ENCODE measurements at places on chromosomes 11 and 22.

GRCh38 chr22:19816372-19817119, 38.1 kb downstream of the GNB1L start:
- DNase-seq: no peak

- no peak for DNase-seq
These were observed 7.8 kb downstream of the TTC38 start for GRCh38 chr22:46275455-46276122.

DNA sequence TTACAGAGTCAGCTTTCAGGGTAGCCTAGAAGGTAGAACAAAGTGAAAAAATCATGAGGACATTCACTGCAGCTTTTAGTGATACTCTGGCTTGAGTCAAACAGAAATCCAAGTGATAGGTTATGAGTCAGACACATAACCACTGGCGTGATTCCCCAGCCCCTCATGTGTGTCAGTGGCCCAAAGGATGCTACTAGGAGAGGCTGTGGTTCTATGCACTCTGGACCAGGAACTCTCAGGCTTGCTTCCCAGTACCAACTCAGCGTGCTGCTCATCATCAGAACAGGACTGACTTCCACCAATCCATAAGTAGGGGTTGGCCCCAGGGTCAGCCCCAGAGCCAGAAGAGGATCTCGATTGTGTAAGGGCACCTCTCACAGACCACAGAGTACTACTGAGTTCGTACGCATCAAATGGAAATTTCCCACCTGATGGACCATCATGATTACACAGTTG, 116.8 kb downstream of the MED15 start:
- DNase-seq: no peak

DNA sequence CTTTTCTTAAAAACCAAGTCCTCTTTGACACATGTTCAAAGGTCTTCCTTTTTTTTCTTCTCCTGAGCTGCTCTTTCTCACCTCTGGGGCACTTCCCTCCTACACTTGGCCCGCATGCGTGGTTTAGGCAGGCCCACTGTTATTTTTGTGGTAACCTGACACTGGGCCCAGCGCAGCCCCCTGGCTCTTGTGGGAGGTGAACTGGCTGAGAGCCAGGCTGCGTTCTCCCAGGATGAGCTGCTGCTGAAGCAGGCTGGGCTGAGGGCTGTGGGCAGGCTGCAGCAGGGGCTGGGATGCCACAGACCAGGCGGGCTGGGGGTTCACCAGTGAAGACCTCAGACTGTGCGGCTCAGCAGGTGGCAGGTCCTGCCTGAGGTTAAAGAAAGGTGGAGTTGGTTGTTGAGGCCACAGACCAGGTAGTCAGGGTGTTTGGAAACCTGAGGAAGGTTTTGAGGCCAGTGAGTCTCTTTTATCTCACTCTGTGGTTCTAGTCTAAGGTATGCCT, 72.4 kb downstream of the TEAD1 start:
- no peak for DNase-seq

- no peak for DNase-seq
These were observed 101.4 kb upstream of the MTNR1B start for GRCh38 chr11:92867913-92868619.

- DNase-seq: no peak
These were observed 34.9 kb downstream of the P4HA3 start for GRCh38 chr11:74276581-74276980.

Measured in CD4-positive, alpha-beta T cell treated with Interleukin-6 at 100 ng/mL for 8 hours (primary cell).